ENCODE measurements at places on chromosomes 16 and 17.
A peak's percentile ranks its signal among the peaks of the same experiment; 100 is the strongest.

DNA sequence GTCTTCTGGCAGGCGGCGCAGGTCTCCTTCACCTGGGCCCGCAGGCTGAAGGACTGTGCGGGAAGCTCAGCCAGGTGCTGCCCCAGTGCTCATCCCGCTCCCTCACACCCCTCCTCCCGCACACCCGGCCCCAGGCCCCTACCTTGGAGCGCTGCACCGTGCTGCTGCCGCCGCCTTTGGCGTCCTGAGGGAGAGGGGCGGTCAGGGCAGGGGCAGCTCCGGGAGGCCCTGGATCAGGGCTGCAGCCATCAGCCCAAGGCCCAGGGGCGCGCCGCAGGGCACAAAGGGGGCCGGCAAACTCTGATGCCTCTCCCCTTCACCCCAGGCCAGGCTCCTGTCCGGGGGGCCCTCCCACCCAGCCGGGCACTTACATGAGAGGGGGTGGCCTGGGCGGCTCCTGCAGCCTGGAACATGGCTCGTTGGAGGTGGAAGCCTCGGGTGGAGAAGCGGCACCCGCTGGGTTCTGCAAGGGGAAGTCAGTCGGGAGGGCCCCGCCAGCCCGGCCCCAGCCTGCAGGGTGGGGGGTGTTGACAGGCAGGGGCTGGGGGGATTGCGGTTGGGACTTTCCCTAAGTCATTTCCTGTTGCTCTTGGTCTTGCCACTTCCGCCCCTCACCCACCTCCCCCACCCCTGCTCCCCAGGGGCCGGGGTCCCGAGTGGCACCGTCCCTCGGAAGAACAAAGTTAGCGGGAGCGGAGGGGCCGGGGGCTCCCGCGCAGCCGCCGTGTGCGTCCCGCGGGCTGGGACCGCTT lies 863 bp downstream of the LIMD2 start:
- DNase-seq, result peak; percentile 13

- no peak for DNase-seq
These were observed 21.5 kb downstream of the SRP68 start for GRCh38 chr17:76050538-76051467.

DNA sequence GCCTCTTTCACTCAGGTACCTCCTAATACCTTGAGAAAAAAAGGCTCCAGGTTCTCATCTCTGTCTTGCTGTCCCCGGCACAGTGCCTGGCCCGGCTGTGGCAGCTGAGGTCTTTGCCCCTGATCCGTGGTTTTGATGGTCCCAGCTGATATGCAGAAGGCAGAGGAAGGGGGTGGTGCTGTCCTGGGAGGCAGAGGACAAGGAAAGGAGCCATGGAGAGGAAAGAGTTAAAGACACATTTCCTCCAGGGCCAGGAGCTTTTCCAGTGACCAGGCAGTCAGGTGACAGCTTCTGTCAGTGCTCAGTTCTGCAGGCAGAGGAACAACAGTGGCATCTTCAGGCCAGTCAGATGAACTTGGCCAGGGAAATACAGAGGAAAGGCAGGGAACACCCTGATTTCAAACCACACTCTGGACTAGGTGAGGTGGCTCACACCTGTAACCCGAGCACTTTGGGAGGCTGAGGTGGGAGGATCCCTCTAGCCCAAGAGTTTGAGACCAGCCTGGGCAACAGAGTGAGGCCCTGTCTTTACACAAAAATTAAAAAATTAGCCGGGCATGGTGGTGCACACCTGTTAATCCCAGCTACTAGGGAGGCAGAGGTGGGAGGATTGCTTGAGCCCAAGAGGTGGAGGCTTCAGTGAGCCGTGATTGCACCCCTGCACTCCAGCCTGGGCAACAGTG lies 3.3 kb upstream of the COG1 start:
- DNase-seq, result no peak

GRCh38 chr17:19769946-19770652 lies 22.0 kb upstream of the ALDH3A1 start:
- DNase-seq, result no peak

- DNase-seq, result no peak
These were observed 38.9 kb upstream of the C1QL1 start for GRCh38 chr17:45006927-45007461.

- DNase-seq, result no peak
These were observed 1.6 kb upstream of the TLCD2 start for GRCh38 chr17:1711804-1712203.

DNA sequence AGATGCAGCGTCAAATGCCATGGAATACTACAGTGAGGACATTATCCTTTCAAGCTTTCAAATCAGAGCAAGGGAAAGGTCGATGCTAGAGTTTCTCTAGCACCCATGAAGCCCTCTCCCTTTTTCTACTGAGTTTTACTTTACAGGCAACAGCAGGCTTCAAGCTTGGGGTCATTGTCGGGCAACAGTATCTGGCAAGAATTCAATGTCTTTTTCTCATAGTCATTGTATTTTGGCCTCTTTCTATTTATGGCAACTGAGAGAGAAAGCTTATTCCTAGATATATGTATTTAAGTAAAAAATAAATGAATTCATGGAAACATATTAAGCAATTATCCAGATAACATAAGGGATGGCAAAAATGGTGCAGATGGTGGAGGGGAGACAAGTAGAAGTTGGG lies 364 bp upstream of the CETP start:
- no peak for DNase-seq

- DNase-seq, result no peak
These were observed 28.6 kb downstream of the TPPP3 start for GRCh38 chr16:67364600-67365235.

DNA sequence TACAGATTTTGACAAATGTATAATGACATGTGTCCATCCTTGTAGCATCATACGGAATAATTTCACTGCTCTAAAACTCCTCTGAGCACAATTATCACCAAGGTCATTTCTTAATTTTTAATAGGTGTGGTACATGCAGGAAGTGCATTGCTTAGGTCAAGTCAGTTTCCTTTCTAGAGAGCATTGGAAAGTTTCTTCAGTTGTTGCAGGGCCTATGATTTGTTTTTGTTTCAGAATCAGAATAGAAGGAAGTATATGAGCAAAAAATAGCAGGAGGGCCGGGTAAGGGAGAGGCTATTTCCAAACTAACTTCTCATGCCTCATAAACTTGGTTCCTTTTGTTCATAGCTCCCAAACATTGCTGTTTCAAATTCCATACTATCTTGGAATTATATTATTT lies 24.0 kb upstream of the SLFN5 start:
- no peak for DNase-seq

DNA sequence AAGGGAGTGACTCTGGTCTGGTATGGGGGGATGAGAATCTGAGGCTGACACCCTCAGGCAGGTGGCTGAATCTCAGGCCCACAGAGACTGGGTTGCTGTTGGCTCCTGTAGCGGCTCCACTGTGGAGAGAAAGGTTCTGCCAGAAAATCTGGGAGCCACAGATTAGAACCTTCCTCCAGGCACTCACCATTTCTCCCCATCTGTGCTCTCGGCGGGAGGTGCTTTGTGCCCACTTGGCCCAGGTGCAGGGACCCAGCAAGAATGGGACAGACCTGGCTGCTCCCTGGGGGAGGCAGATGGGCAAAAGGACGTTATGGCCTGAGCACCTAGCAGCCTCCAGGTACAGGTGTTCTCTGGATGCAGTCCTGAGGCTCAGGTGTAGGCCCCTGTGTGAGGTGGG lies 20.1 kb downstream of the RAB11FIP3 start:
- no peak for DNase-seq

GRCh38 chr16:87140211-87141200 lies 176.7 kb downstream of the C16orf95 start:
- no peak for DNase-seq

DNA sequence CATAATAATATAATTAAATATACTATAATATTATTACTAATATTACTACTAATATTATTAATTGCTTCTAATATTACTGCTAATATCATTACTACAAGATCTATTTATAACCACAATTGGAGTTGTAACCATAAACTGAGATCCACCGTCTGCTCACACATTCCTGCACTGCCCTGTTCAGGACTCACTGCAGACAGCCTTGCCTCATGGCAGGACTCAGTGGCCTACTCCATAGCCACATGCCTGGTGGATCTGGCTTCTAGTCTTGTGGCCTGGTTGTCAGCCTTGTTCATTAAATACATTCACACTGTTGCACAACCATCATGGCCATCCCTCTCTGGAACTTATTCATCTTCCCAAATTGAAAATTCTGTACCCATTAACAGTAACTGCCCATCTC lies 48.0 kb downstream of the SRL start:
- no peak for DNase-seq

- no peak for DNase-seq
These were observed 241.3 kb upstream of the TBX2 start for GRCh38 chr17:61158376-61158775.

DNA sequence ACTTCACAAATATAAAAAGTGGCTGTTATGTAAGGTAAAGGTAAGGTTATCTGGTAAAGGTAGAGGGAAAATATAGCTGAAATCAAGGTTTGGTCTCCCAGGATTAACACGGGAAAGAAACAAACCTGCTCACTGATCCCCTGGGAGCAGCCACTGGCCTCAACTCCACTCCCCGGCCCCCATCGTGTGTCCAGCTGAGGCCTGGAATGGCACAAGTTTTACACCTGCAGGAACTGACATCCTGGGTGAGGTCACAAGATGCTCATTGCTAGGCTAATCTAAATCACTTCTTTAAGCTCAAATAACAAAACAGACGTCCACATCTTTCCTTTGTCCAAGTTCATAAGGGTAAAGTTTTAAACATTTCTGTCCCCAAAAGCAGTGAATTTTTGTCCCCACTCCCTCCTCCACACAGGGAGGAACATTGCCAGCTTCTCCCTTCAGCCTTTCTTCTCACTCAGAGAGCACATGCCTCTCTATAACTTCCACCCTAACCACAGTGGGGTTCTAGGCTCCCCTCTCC lies 46.3 kb downstream of the ERN1 start:
- DNase-seq, result no peak

DNA sequence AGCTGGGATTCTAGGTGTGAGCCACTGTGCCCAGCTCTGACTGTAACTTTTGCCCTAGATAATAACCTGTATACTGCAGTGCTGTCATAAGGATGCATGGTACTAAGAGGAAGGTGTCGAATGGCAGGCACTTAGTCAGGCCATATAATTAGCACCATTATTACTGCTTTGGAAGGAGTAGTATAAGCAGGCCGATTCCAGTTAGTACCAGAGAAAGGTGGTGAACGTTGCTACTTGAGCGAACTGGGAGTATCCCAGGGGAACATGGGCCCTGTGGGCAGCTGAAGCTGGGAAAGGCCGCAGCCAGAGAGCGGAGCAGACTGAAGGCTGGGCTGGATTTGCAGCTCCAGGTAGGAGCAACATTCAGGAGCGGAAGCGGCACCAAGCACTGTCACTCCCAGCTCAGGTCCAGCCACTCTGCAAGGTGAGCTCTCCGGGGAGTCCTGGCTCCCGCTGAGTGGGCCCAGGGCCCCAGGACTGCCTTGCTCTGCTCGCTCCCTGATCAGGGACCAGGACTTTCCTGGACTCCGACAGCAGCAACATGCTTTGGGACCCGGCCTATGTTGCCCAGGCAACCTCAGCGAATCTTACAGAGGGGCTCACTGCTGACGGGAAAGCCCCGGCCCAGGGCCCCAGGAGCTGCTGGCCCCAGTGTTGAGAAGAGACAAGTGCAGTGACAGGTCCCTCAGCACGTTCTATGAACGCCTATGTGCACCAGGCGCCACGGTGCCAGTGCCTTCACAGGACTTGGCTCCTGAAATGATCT lies 28.6 kb downstream of the C16orf74 start:
- DNase-seq, result no peak

DNA sequence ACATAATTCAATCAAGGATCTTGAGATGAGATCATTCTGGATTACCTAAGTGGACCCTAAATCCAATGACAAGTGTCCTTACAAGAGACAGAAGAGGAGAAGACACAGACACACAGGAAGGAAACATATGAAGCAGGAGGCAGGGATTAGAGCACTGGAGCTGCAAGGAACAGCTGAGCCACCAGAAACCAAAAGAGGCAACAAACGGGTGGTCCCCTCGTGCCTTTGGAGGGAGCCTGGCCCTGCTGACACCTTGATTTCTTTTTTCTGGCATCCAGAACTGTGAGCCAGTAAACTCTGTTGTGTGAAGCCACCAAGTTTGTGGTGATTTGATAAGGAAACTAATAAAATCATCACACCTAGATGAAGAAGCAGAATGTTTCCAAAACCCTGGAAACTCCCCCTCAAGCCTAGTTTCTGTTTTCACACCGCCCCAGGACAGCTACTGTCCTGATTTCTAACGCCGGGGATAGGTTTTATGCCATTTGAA lies 115.2 kb downstream of the PITPNC1 start:
- DNase-seq, result no peak

DNA sequence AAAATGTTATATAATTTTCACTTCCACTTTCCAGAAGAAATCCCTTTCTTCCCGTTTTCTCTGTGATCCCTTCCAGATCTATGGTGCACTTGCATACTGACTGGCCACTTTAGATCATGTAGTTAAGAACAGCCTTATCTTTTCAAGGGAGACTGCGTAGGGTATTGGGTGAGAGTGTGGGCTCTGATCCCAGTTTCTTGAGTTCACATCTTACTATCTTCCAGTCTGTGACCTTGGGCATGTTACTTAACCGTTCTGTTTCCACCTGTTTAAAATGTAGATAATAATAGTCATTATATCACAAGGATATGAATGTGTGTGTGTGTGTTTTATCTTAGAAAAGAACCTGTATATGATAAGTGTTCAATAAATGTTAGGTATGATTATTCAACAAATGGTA lies 83.7 kb downstream of the TANGO6 start:
- DNase-seq, result no peak

DNA sequence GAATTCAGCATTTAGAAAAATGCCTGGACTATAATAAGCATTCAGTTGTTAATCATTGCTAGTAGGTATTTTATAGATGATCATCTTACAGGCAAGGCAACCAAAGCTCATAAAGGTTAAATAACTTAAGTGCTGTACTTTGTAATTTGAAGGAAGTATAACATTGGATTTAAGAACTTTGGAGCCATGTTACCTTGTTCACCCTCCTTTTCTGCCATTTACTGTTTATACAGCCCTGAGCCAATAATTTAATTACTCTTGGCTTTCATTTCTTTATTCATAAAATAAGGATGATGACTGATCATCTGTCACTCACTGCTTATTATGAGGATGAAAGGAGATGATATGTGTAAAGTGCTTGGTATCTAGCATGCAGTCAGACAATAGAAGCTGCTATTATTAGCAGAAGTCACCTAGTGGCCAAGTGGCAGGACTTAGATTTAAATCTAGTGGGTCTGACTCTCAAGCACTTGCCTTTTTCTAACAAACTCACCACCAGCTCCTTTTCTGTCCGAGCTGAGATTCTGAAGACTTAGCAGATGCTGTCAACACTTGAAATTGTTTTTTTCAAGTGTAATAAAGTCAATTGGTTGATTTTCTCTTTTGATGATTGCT lies 18.3 kb upstream of the DDX52 start:
- no peak for DNase-seq
